ENCODE measurements at places on chromosomes 1 and 21.

GRCh38 chr1:185720633-185721272 lies 13.4 kb upstream of the HMCN1 start:
- peak; percentile 16 for DNase-seq

DNA sequence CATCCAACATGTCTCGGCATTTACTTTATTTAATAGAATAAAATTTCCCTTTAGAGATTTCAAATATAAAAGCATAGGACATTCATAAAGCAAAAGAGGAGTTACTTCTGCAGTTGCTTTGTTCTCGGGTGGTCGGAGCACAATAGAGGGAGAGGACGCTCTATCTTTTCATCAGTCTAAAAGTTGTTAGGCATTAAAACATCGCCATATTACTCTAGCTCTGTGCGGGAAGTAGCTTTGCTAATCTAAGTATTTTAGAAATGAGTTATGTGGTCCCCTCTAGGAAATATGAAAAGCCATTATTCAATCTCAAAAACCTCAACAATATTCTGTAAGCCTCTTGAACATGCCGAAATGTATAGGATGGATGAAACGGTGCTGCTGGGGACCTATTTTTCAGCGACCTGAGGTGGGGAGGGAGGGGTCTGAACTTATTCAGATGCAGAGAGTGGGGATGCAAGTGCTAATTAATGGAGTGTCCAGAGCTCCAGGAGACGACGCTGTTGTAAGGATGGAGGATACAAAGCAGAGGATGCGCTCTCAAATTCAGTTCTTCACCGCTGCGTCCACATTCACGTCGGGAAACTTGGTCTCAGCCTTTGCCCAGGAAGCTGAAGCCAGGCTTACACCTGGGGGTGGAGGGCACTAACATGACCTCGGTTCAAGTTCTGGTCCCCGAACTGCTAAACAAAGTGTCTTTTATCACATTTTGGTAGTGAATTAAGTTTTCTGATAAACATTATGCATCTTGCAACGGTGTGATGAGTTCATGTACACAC lies 6.3 kb downstream of the CDKN2C start:
- no peak for DNase-seq

GRCh38 chr1:109658533-109659042 lies 2.7 kb downstream of the GSTM4 start:
- no peak for DNase-seq

DNA sequence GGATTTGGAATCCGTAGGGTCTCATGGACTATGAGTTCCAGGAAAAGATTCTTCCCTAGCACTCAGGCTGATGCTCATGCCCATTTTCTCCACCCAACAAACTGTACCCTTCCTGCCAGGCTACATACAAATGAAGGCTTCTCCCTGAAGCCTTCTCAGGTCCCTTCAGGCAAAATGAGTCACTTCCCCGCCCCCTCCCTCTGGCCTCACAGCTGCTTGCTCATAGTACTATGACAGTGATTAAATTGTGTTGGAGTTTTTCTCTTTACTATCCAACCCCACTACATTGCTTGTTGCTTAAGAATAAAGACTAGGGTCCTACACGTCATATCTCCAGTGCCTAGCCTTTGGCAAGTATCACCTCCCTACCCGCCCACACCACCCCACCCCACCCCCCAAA lies 207.6 kb upstream of the NFIA start:
- DNase-seq = no peak

DNA sequence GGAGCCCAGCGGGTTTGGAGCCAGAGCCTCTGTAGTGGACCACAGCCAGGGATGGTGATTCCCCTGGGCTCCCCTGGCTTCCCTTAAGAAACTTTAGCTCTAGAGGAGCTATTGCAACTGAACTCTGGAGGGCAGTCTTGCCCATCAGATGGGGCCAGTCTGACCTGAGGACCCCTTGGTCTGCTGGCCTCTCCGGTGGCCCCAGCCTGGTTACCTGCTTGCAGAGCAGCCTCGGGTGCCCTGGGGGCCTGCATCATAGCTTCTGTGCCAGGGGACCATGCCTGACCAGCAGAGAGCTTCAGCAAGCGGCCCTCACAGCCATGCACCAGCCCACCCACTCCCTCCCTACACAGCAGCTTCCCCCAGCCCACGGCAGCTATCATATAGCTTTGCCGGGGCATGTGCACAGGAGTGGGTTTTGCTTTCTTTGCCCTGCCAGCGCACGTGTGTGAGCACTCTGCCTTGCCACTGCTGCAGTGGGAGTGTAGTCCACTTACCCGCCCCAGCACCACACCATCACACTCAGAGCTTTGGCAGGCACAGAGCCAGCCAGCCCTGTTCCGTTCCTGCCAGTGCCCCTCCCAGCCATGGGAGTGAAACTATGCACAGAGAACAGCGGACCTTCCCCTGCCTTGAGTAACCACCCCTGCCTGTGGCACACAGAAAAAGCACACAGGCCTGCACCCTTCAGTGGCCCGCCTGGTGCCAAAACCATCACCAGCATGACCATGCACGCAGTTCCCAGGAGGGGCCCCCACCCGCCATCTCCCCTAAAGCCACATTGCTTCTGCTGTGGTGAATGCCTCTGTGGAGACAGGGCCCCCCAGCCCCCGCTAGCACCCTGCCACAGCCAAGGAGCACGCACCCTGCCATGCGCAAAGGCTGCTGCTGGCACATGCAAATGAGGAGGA lies 442.9 kb upstream of the NEGR1 start:
- DNase-seq = no peak

DNA sequence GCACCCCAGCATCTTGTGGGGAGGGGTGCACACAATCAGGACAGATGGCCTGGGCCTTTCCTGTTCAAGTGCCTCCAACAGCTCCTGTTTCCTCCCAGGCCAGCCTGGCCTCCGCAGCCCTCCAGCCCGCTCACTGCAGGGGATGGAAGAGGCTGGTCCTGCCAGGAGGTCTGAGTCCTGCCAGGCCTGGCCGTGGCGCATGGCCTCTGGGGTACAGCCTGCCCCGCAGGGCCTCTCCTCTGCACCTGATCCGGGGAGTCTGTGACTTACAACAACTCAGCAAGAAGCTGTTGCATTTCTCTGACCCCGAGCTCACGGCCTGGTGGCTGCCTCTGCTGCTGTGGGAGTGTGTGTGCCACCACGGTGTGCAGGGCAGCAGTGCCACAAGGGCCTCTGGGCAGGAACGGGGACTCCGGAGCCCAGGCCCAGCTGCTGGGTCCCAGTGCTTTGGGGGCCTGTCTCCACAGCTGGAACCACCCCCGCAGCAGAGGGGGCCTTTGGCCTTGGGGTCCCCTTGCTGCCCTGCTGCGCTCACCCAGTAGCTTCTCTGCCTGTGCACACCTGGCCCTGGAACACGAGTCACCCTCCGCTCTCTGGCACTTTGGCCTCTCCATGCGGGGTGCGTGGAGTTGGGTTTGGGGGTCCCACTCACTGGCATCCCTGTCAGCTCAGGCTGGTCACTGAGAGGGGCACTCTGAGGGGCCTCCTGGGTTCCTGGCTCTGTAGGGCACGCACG lies 17.4 kb upstream of the LRRC3 start:
- DNase-seq = no peak

- DNase-seq = no peak
Observed at GRCh38 chr21:41951876-41952567, 1.8 kb downstream of the C2CD2 start.

DNA sequence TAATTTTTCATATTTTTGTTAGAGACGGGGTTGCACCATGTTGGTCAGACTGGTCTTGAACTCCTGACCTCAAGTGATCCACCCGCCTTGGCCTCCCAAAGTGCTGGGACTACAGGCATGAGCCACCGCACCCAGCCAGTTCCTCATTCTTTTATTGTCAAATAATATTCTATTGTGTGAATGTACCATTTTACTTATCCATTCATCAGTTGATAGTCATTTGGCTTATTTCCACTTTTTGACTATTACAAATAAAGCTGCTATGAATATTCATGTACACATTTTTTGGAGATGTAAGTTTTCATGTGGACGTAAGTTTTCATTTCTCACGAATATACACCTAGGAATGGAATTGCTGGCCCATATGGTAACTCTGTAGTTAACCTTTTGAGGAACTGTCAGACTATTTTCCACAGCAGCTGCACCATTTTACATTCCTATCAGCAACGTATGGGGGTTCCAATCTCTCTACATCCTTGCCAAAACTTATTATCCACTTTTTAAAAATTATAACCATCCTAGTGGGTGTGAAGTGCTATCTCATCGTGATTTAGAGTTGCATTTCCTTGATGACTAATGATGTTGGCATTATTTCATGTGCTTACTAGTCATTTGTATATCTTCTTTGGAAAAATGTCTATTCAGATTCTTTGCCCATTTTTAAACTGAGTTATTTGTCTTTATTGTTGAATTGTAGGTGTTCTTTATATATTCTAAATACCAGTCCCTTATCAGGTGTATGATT lies 12.7 kb downstream of the PACC1 start:
- DNase-seq = no peak

- DNase-seq = peak; percentile 80
Observed at GRCh38 chr1:230123280-230124185, 56.5 kb downstream of the GALNT2 start.

DNA sequence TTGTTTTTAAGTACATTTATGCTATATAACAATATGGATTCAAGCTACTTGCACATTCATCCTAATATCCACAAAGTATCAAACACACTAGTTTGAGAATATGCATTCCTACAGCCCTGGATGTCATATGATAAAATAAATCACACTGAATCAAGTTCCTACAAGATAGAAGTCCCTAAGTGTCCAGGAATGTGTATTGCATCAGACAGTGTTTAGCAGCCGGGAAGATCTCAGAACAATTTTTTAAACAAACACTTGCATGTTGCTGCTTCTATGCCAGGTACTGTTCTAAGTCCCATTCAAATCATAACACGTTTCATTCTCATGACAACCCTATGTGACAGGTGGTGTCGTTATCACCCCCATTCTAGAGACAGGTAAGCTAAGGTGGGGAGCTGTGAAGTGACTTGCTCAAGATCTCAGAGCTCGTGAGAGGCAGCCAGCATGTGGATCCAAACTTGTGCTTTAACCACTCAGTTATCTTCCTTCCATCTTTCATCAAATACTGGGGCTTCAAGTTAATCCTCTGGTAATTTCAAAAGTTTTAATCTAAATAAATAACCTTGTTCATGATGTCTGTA lies 68.3 kb upstream of the KIF26B start:
- no peak for DNase-seq

DNA sequence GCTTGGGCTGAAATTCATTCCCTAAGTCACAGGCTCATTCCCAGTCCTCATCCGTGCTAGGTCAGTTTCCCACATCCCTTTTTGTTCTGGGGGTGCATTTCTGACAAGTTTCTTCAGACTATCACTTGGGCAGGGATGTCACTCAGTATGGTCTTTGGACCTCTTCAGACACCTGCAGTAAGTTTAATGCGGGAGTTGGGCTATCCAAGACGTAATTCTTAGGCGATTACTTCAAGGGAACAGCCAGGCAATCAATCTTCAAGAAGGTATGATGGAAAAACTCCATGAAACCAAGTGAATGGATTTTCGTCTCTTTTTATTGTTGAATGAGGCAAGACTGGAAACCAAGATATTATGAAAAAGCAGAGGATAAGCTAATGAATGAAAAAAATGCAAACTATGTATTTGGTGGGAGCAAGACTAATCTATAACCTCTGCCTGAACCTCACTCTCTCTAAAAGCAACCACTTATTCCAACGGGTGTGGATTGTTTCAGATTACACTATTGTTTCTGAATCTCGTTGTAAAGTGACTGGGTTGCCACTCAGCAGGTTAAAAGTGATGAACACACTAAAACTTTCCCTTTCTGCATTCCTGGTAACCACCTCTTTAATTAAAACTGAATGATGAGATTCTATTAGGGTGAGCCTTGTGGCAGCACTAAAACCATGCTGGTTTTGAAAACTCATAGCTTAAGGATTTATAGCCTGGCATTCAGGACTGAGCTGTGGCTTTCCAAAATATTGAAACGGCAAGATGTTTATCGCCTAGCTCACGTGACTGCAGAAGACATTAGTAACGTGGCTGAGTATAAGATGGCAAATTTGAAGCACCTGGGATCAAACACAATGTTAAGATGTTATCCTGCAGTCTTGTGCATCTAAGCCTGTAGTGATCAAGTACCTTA lies 1.1 kb downstream of the RASAL2 start:
- DNase-seq = no peak

DNA sequence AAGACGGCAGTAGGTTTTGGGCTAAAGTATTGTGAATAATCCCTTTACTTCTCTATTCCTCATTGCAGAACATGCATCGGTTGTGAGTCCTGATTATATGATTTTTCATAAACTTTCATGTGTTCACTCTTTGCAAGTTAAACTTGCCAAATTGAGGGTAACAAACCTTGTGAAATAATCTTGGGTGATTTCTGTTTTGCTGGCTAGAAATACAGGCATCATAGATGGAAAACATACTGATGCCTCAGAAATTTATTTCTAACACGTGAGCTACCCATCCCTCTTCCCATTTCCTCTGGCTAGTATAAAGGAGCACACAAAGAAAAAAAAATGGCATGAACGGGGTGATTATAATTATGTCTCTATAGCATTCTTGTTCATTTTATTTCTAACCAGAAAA lies 39.6 kb downstream of the RGS5 start:
- DNase-seq = no peak

GRCh38 chr1:119735217-119735616 lies 23.5 kb downstream of the PHGDH start:
- no peak for DNase-seq

GRCh38 chr1:25675729-25676476 lies 59.3 kb downstream of the MAN1C1 start:
- peak; percentile 87 for DNase-seq

GRCh38 chr1:246805135-246805716 lies 81.0 kb downstream of the SCCPDH start:
- no peak for DNase-seq
